ENCODE measurements at places on chromosomes 4 and X. TPM values are rescaled to one million over a fixed set of nuclear protein-coding genes. Genes with fewer than 3 reads are reported as not detected.

- no peak for DNase-seq
Measured at GRCh38 chrX:64338296-64338695, 57.0 kb downstream of the MTMR8 start.

- DNase-seq = no peak
Measured at GRCh38 chr4:41532882-41533281, 5.1 kb upstream of the LIMCH1 start.

- DNase-seq = no peak
Measured at GRCh38 chr4:172207886-172208285, 394.7 kb downstream of the GALNTL6 start.

GRCh38 chrX:110374559-110374958, 15.9 kb downstream of the RTL9 start:
- DNase-seq = no peak

- DNase-seq = no peak
Measured at GRCh38 chr4:31016322-31017061, 296.3 kb downstream of the PCDH7 start.

DNA sequence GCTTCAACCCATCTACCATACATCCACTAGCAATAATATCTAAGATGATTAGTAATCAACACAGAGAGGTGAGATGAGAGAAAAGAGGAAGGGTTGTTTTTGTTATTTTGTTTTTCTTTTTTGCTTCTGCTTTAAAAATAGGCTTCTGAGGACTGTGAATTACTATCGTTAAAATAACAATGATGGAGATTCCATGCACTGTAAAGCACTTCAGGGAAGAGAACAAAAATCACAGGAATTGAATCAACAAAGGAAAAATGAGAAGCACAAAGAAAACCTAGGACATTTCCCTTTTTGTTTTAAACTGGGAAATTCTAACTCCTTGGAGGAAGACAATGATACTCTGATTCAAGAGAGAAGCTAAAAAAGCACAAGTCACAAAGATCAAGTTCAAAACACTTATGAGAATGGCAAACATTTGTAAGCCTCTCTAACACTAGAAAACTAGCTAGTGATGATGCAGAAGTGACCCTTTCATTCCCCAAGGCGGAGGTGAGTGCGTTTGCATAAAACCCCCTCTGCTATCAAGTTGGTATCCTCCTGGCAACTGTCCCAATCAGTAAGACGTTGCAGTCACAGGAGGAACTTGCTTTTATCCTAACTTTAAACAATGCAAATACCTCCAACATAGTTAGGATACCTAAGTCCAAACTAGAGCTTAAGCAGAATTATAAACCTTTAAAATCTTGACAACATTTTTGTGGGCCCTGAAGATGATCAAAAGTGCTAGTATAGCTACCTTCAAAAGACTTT, 308.5 kb downstream of the CAMK2D start:
- DNase-seq = no peak

- no peak for DNase-seq
Measured at GRCh38 chrX:54306379-54306778, 51.5 kb downstream of the WNK3 start.

GRCh38 chr4:5524446-5525299, 183.7 kb downstream of the EVC2 start:
- no peak for DNase-seq

SATL1 gene
- not detected for total RNA-seq

BCORL1 gene
- total RNA-seq = 10.5 TPM

MAGEA1 gene
- not detected for total RNA-seq

DYNLT3 gene
- 27.2 TPM for total RNA-seq
